ENCODE measurements at places on chromosomes 5 and 9. TPM values are rescaled to one million over a fixed set of nuclear protein-coding genes. Genes with fewer than 3 reads are reported as not detected.

Gene SARDH
- total RNA-seq, result not detected

DNA sequence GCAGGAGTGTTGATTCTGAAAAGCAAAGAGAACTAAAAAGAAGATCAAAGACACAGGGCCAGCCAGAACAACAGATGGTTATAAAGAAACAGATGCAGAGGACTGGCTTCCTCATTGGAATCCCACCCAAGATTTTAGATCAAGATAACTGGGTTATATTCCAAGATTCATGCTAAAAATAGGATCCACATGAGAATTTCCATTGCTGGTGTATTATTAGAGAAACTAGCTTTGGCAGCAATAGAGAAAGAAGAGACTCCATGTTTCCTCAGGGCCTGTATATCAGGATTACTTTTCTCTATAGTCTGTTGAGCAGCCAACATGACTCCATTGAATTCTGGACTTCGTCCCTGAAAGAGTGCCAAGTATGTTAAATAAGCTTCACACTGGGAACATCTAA lies 367.3 kb downstream of the TUSC1 start:
- H3K27me3 ChIP-seq, result no peaks in the 10 kb centered on the region
- H3K4me1 ChIP-seq, result no peaks in the 10 kb centered on the region
- no peak for DNase-seq
- no peak overlapping the region for H3K27ac ChIP-seq
- H3K4me3 ChIP-seq, result no peak overlapping the region

DNA sequence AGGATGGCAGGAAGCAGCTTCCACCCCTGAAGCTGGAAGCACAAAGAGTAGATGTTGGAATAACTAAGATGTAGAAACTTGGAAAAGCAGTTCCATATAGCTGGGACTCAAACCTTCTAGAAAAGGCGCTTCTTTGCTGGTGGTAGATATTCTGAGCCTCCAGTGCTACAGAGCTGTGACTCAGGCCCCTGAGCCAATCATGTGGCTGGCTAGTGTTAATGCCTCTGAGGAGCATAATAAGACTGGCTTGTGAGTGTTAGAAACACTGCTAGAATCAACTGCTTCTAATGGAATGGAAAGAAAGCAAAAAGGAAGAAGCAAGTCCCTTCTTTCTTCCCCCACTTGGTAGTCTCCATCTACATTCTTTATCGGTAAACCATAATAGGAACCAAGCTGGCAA lies 234.2 kb upstream of the DMAC1 start:
- no peak overlapping the region for H3K4me3 ChIP-seq
- H3K27me3 ChIP-seq, result peaks cover 5% of the 10 kb centered on the region
- H3K4me1 ChIP-seq, result no peaks in the 10 kb centered on the region
- H3K36me3 ChIP-seq, result no peaks in the 10 kb centered on the region

DNA sequence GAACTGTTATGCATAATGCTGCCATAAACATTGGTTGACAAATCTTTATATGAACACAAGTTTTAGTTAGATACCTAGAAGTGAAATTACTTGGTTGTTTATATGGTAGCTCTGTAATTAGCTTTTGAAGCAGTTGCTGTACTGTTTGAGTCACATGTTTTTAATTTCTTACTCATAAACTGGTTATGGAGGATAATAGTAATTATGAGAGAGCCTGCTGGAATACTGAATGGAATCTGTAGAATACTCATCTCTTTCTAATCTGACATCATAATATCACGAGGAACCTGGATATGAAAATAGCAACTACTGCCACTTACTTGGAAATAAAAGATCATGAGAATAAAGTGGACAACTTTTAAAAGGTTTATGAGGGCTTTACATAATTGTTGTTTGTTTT lies 509.2 kb downstream of the CETN3 start:
- DNase-seq, result no peak
- no peak overlapping the region for H3K4me3 ChIP-seq
- peaks cover 2% of the 10 kb centered on the region for H3K36me3 ChIP-seq
- H3K4me1 ChIP-seq, result peaks cover 12% of the 10 kb centered on the region
- H3K27me3 ChIP-seq, result no peaks in the 10 kb centered on the region

GRCh38 chr9:124209279-124209678 lies 48.5 kb upstream of the NEK6 start:
- peaks cover 8% of the 10 kb centered on the region for H3K4me1 ChIP-seq
- H3K36me3 ChIP-seq, result no peaks in the 10 kb centered on the region
- DNase-seq, result peak; percentile 36
- H3K27ac ChIP-seq, result no peak overlapping the region
- no peak overlapping the region for H3K4me3 ChIP-seq

Gene CATSPER3
- 0.39 TPM for total RNA-seq

- peaks cover 37% of the 10 kb centered on the region for H3K4me1 ChIP-seq
- H3K27ac ChIP-seq, result no peak overlapping the region
- DNase-seq, result no peak
- H3K36me3 ChIP-seq, result peaks cover 2% of the 10 kb centered on the region
- peak overlapping the region; percentile 73 for H3K4me3 ChIP-seq
- H3K27me3 ChIP-seq, result peaks cover 79% of the 10 kb centered on the region
These were observed 1.0 kb downstream of the PRDM6 start for GRCh38 chr5:123089914-123090660.

Gene TRPM3
- total RNA-seq, result not detected

DNA sequence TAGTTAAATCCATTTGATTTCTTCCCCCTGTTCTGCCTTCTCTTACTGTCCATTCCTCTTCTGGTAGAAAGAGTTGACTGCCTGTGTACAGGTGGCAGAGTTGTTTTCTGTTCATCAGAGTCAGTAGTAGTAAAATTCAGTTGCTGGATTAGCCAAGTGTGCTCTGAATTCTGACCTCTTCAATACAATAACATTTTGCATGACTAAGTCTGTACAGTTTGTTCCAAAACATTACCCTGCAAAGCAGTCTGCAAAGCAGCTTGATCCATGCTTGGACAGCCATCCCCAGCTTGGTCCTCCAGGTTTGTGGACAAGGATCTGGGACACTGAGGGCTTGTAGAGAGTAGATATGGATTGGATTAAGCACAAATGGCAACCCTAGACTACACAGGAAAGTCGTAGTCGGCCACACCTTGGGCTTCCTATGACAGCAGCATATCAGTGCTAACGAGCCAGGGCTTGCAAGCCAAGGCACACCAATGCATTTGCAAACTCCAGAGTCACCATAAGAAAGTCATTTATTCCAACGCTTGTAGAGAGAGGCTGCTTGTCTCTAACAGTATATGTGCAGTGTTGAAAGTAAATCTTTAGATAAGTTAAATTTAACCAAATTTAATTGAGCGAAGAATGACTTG lies 25.2 kb downstream of the IL12B start:
- peaks cover 6% of the 10 kb centered on the region for H3K4me1 ChIP-seq
- DNase-seq, result no peak
- H3K27me3 ChIP-seq, result peaks cover 42% of the 10 kb centered on the region
- H3K36me3 ChIP-seq, result peaks cover 11% of the 10 kb centered on the region
- H3K27ac ChIP-seq, result no peak overlapping the region
- no peak overlapping the region for H3K4me3 ChIP-seq

GRCh38 chr5:125890511-125890931 lies 532.7 kb upstream of the GRAMD2B start:
- no peak for DNase-seq
- no peaks in the 10 kb centered on the region for H3K36me3 ChIP-seq
- H3K27me3 ChIP-seq, result no peaks in the 10 kb centered on the region
- no peak overlapping the region for H3K27ac ChIP-seq
- H3K4me1 ChIP-seq, result peaks cover 19% of the 10 kb centered on the region

DNA sequence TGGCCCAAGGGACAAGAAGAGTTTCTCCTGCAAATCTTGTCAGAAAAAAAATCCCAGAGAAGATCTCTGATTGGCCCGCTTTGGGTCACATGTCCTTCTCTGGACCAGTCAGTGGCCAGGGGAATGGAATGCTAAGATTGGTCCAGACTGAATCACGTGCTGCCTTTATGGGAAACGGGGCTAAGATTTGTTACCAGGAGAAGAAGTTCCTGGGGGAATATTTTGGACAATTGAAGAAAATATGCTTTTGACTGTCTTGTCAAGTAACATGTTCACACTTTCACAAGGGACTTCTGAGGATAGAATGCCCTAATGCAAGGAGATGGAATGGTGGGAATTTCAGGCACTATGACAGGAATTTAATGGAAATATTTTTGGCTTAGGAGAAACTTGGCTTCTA lies 74.1 kb upstream of the SH3PXD2B start:
- H3K27ac ChIP-seq, result peak overlapping the region; percentile 47
- H3K4me1 ChIP-seq, result peaks cover 12% of the 10 kb centered on the region
- H3K4me3 ChIP-seq, result no peak overlapping the region
- H3K27me3 ChIP-seq, result peaks cover 5% of the 10 kb centered on the region
- peaks cover 1% of the 10 kb centered on the region for H3K36me3 ChIP-seq
- no peak for DNase-seq

GRCh38 chr9:98255061-98255577 lies 330 bp downstream of the TBC1D2 start:
- H3K4me1 ChIP-seq, result peaks cover 58% of the 10 kb centered on the region
- peaks cover 5% of the 10 kb centered on the region for H3K36me3 ChIP-seq
- H3K4me3 ChIP-seq, result peak overlapping the region; percentile 89
- no peak for DNase-seq
- H3K27ac ChIP-seq, result peak overlapping the region; percentile 98

GRCh38 chr5:150129813-150130492 lies 25.7 kb downstream of the PDGFRB start:
- peaks cover 71% of the 10 kb centered on the region for H3K36me3 ChIP-seq
- DNase-seq, result no peak
- H3K4me3 ChIP-seq, result no peak overlapping the region
- H3K27ac ChIP-seq, result peak overlapping the region; percentile 60

Gene SPATA31A3
- total RNA-seq, result not detected

DNA sequence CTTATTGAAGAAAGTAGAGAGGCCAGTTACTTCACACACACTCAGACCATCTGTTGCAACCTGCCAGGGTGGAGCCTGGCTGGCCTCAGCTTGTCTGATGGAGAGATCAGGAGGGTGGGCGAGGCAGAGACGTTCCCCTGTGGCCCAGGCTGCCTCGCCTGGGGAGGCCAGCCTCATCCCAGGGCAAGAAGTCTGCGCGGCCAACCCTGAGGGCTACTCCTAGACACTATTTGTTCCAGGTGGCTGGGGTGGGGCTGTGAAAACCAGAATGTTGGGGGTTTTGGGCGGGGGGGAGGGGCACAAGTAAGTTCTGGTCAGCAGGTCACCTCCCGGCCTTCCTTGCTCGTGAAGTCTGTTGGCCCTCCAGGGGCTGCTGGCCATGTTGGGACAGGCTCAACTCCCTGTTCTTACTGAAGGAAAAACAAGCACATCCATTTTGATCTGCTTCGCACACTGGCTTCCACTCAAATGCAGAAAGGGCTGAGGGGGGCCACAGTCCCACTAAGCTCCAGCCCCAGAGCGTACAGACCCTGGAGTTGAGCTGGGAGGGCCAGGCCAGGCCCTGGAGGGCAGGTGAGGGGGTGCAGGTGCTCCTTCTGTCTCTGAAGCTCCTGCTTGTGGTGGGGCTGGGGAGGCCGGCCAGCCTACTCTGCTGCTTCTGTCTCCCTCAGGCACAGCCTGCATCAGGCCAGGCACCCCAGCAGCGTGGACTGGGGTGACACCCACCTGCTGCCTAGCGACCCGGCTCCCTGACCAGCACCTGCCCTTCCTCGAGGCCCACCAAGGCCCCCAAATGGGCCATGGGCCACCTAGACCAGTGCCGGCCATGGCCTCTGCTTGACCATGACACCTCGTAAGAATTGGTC lies 46.6 kb downstream of the SECISBP2 start:
- peaks cover 19% of the 10 kb centered on the region for H3K36me3 ChIP-seq
- DNase-seq, result no peak
- no peaks in the 10 kb centered on the region for H3K27me3 ChIP-seq

Gene RMND5B
- total RNA-seq, result 24.4 TPM

- H3K4me3 ChIP-seq, result no peak overlapping the region
- H3K27me3 ChIP-seq, result no peaks in the 10 kb centered on the region
- peaks cover 16% of the 10 kb centered on the region for H3K36me3 ChIP-seq
- H3K4me1 ChIP-seq, result peaks cover 25% of the 10 kb centered on the region
- peak overlapping the region; percentile 61 for H3K27ac ChIP-seq
- no peak for DNase-seq
These were observed 159.4 kb downstream of the MYO10 start for GRCh38 chr5:16776611-16777251.

Gene FYB1
- not detected for total RNA-seq

GRCh38 chr5:17992291-17992690 lies 358.0 kb downstream of the TAF11L14 start:
- H3K36me3 ChIP-seq, result no peaks in the 10 kb centered on the region
- no peaks in the 10 kb centered on the region for H3K4me1 ChIP-seq
- H3K27ac ChIP-seq, result no peak overlapping the region
- H3K4me3 ChIP-seq, result no peak overlapping the region

Gene SNCAIP
- total RNA-seq, result 2.6 TPM

DNA sequence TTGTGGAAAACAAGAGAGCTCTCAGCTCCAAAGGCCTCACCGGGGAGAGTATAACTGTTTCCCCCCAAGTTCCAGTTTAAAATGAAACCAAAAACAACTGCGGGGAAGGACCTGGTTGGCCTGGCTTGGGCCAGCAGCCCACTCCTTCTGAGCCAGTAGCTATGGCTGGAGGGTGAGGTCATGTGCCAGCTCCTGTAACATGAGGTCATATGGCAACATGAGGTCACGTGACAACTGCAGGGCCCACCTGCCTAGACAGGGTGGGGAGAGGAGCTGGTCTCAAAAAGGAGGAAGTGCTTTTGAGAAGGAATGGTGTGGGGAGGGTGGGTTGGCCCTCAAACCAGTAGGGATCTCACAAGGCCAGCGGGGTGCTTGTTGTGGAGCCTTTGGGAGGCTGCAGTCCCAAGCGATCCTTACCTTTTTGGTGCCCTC lies 29.3 kb upstream of the CRB2 start:
- H3K27me3 ChIP-seq, result peaks cover 6% of the 10 kb centered on the region
- no peak for DNase-seq
- peaks cover 14% of the 10 kb centered on the region for H3K4me1 ChIP-seq
- H3K27ac ChIP-seq, result no peak overlapping the region
- no peak overlapping the region for H3K4me3 ChIP-seq

Gene TSSK1B
- 0.10 TPM for total RNA-seq

GRCh38 chr5:71695595-71695994 lies 23.5 kb upstream of the CARTPT start:
- H3K4me1 ChIP-seq, result peaks cover 9% of the 10 kb centered on the region
- no peaks in the 10 kb centered on the region for H3K36me3 ChIP-seq
- peaks cover 9% of the 10 kb centered on the region for H3K27me3 ChIP-seq
- no peak overlapping the region for H3K4me3 ChIP-seq
- H3K27ac ChIP-seq, result no peak overlapping the region
- no peak for DNase-seq

Gene MCC
- 18.6 TPM for total RNA-seq

GRCh38 chr5:43073597-43074546 lies 33.8 kb upstream of the ANXA2R start:
- H3K4me1 ChIP-seq, result peaks cover 68% of the 10 kb centered on the region
- no peak for DNase-seq
- H3K27me3 ChIP-seq, result no peaks in the 10 kb centered on the region
- peak overlapping the region; percentile 3 for H3K27ac ChIP-seq

Data from chondrocyte (in vitro differentiated cells).